ENCODE measurements at places on chromosomes 7 and 10.

GRCh38 chr10:84715911-84716310 is 387.5 kb downstream of the CCSER2 start:
- DNase-seq: no peak

GRCh38 chr7:153381275-153382040 is 621.9 kb downstream of the ACTR3B start:
- DNase-seq: no peak

GRCh38 chr7:106193661-106194060 is 81.5 kb upstream of the SYPL1 start:
- no peak for DNase-seq

- no peak for DNase-seq
Observed at GRCh38 chr10:7487528-7487927, 76.7 kb upstream of the SFMBT2 start.

DNA sequence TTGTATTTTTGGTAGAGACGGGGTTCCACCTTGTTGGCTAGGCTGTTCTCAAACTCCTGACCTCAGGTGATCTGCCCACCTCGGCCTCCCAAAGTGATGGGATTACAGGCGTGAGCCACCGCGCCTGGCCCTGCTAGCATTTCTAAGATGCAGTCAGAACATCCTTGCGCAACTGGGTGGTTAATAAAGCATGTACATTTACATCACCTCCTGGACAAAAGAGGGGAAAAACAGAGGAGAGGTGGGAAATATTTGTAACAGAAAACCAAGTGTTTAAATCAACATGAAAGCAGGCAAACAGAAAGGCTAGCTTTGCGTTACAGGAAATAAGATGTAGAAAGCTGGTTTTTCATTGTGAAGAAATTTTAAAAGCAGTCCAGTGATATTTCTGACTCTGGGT is 220.9 kb upstream of the KMT2E start:
- no peak for DNase-seq

GRCh38 chr7:131606346-131607290 is 50.2 kb upstream of the PODXL start:
- no peak for DNase-seq

- DNase-seq: no peak
Observed at GRCh38 chr10:201328-201771, 66.1 kb downstream of the ZMYND11 start.

DNA sequence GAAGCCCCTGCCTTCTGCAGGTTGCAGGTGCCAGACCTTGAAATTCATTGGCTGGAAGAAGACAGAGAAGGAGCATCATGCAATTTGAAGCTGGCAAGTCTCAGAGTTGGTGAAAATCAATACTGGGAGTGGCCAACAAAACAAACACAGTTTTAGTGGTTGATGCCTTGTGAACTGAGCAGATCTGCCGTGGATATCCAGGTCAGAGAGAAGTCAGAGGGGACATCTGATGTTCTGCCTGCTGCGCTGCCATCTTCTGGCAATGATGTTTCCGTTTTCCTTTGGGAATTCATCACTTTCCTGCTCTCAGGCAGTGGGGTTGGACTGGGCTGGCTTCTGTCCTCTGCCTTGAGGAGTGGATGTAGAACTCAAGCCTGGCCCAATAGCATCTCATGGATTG is 132.0 kb downstream of the RPS24 start:
- DNase-seq: no peak

DNA sequence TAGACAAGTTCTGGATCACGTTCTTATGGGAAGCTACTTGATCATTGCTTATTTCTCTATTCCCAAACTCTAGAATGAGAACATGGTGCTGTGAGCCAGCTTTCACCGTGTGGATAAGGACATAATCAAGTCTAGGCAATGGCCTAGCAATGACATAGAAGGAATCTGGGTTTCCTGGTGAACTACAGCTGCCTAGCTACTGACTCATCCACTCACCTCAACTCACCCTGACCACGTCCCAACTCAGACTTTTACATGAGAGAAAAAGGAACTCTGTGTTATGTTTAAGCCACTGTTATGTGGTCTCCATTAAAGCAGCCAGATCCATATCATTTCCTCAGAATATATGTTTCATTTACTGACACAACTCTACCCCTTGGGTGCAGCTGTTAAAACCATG is 18.8 kb upstream of the MET start:
- no peak for DNase-seq

- DNase-seq: no peak
Observed at GRCh38 chr10:124554085-124554858, 92.6 kb downstream of the LHPP start.

DNA sequence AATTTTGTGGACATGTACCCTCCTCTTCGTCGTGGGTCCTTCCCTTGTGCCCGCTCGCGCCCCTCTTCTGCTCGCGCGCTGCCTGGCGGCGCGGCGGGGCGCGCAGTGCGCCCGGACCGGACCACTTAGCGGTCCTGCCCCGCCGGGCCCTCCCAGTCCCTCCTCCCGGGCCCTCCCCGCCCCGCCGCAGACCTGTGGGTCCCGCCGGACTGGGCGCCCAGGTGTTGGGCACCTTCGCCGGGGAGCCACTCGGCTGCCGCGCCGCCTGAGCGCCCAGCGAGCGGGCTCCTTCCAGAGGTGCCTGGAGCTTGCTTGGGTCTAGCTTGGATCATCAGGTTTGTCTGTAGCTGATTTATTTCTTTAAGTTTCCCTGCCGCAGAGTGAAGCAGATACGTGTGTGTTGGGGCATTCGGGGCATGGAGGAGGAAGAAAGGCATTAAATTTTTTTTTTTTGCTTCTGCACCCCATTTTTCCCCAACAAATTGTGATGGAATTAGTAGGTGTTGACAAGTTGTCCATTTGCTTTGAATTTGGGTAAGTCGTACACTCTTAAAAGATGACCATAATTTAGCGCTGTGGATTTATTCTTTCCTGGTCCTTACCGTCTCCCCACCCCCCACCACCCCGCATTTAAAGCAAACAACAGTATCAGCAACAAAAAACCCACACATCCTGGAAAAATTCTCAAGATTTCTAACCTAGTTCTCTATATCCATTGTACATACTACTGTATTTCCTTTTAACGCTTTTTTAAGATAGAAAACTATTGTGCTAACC is 905 bp downstream of the C1GALT1 start:
- peak; percentile 20 for DNase-seq

DNA sequence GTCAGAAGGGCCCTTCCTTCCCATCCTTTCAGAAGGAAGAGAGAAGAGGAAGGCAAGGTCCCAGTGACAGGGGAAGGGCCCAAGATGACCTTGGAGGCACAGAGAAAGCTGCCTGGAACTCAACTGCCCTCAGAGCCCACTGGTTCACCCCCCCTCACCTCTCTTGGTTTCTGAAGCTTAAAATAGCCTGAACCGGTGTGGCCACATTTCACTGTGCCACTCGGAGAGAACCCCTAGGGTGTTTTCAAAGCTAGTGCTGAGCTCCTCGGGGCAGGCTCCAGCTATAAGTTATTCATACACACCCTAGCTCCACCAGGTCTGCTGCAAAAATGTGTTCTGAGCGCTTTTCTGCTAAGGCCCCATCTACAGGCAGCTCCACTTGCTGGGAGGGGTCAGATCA is 60.9 kb upstream of the ADRB1 start:
- no peak for DNase-seq

GRCh38 chr7:131021902-131022301 is 287.9 kb upstream of the KLF14 start:
- DNase-seq: no peak

DNA sequence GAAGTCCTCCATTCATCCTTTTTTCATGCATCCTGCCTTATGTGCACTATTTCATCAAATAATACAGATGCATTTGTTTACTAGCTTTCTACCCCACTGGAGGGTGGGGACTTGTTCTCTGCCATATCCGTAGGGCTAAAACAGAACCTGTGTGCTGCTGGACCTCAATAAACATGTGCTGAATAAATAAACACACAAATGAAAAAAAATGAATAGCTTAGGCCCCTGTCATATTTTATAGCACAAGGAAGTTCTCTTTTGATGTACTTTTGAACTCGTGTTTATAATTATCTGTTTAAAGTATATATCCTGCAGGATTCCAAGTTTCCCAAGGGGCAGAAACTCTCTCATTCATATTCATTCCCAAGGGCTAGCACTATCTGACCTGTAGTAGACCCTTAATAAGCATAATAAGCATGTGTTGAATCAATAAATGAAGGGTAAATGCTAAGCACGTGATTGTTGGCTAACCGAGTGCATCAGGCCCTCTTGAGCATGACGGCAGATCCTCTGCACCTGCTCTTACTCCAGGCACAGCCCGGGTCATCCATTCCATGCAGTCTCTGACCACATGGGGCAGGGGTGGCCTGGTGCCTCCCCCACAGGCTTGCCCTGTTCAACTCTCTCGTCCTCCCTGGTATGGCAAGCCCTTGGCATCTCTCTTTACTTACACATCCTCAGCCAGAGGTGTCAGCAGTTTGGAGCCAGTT is 474.1 kb upstream of the ZMIZ1 start:
- DNase-seq: no peak

- DNase-seq: no peak
Observed at GRCh38 chr7:142870566-142871259, 14.8 kb downstream of the TRPV6 start.

- DNase-seq: no peak
Observed at GRCh38 chr10:125238682-125239081, 78.3 kb upstream of the CTBP2 start.

DNA sequence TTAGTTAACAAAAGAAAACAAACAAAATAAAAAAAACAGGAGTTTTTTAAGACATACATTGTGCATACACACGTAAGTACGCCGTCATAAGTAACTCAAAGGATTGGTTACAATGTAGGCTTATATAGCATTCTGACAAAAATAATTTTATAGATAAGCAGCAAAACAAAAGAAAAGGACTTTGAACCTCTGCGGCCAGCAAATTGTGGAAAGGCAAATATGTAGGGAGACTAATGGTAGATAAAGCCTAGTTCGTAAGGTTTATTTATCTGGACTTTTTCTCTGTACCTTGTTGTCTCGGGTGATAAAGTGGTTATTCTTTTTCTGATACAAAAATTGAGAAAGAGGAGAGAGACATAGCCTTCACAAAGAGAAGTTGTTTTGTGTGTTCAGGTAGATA is 891.9 kb downstream of the CNTNAP2 start:
- DNase-seq: no peak

- no peak for DNase-seq
Observed at GRCh38 chr7:122137251-122138077, 6.6 kb downstream of the AASS start.

DNA sequence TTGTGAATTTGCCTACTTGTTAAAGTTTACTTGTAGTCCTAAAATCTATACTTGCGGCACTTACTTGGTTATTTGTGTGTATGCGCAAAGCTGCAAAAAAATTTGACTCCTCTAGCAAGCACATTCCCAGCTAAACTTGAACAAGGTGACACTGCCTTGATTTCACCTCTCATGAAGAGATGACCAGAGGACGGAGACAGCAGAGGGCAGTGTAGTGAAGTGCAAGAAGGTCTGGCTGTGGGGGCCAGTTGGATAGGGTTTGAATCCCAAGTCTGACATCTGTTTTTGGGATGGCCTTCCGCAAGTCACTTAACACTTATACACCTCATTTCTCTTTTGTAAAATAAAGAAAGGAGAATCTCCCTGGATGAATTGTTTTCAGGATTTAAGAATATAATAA is 15.7 kb downstream of the SLK start:
- DNase-seq: no peak

DNA sequence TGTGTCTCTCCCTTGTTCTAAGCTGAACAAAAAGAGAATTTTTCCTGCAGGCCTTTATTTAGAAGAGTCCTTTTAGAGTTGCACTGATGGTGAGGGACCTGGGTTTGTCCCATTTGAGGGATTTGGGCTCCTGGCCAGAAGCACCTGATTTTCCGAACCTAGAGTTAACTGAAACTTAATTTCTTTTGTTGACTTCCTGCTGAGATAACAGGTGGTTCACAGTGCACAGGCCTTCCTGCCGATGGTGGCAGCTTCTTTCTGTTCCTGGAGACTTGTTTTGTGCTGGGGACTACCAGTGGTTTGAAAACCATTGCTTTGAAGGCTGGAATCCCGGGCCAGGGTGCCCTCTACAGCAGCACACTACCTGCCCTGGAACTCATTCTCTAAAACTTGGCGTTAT is 99.2 kb downstream of the SUGCT start:
- no peak for DNase-seq

DNA sequence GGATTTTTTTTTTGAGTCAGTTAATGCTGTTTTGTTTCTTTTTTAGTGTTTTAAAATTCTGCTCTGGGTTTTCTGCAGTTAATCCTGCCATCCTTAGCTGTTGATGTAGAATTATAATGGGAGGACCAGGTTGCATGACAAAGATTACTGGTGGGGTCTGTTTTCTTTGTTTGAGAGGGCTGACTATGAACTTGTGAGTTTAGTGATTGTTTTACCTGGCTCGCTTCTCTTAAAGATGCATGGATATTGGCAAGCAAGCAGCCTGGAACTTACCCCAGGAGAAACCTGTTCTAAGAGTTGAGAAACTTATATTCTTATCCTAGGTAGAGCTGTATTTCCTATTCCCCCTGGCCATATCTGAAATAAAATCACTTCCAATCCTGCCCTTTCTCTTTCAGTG is 727.8 kb downstream of the GRM8 start:
- no peak for DNase-seq

DNA sequence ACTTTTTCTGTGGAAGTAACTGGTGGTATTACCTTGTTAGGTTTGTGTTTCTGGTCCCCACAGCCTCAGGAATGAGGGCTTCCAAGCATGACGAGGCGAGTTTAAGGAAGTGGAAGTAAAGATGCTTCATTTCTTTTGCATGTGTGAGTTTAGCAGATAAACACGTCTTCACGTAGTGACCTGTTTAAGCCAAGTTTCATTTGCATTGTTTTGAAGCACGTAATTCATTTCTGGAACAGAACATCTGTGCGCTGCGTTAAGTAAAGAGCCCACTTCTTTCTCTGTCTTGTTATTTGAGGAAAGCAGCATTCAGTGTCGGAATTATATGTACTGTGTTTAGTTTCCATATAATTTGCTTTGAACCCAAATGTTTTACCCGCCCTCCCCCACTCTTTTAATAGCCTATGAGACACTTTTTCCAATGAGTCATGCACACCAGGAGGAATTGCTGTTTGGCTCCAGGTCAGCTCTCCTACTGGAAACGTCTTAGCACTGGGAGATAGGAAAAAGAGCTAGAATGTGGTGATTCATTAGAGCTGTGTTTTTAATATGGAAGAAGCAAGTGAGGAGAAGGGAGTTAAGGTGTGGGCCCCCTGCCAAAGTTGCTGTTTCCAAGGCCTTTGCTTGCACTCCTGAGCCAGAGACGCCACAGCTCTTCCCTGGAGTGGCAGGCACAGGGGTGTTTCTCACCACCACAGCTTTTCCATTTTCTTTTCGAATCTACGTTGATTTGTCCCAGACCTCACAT is 36.7 kb downstream of the BTBD16 start:
- DNase-seq: no peak

DNA sequence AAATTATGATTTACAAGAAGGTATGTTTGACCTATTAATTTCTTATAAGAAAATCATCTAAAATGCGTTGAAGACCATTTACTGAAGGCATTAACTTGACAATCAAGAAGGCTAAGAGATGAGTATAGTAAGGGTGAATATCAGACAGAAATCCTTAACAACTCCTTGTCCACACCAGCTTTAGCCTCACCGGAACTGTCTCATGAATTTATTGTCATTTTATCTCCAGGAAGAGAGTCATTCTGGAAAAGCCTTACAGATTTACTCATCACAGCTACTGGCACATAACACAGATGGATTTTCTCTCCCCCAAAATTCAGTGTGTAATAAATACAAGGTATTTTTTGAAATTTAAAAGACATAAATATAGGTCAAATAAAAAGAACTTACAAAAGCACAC is 129.4 kb upstream of the LSM8 start:
- DNase-seq: no peak

Data from stimulated activated CD8-positive, alpha-beta memory T cell treated with anti-CD3 and anti-CD28 coated beads, Interleukin-2, amount 100 ng/mL, for 1 hour (primary cell).